ENCODE measurements at places on chromosomes 5 and 9. TPM values are rescaled to one million over a fixed set of nuclear protein-coding genes. Genes with fewer than 3 reads are reported as not detected.

DNA sequence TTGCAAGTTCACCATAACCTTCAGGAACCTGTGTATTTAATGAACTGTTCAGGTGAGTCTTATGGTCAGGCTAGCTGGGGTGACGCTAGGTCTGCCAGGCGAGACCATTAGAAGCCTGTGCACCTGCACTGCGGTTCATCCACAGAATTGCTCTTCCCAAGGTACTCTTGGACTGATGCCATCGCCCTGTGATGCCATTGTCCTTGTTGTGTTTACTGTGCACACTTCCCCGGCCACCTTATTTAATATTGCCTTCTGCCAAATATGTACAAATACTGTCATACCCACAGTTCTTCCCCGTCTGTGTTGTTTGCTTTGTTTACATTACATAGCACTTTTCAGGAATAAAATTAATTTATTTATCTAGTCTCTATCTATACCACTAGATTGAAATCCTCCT lies 66.3 kb downstream of the RCL1 start:
- no peak for DNase-seq

GRCh38 chr5:14696851-14697250 lies 32.3 kb downstream of the OTULIN start:
- DNase-seq, result no peak

- DNase-seq, result no peak
Measured at GRCh38 chr9:90991953-90992352, 190.3 kb downstream of the SYK start.

GRCh38 chr5:1245905-1246576 lies 20.9 kb downstream of the SLC6A18 start:
- DNase-seq, result no peak

Gene SIT1
- not detected for total RNA-seq

Gene TMEM174
- total RNA-seq, result not detected

DNA sequence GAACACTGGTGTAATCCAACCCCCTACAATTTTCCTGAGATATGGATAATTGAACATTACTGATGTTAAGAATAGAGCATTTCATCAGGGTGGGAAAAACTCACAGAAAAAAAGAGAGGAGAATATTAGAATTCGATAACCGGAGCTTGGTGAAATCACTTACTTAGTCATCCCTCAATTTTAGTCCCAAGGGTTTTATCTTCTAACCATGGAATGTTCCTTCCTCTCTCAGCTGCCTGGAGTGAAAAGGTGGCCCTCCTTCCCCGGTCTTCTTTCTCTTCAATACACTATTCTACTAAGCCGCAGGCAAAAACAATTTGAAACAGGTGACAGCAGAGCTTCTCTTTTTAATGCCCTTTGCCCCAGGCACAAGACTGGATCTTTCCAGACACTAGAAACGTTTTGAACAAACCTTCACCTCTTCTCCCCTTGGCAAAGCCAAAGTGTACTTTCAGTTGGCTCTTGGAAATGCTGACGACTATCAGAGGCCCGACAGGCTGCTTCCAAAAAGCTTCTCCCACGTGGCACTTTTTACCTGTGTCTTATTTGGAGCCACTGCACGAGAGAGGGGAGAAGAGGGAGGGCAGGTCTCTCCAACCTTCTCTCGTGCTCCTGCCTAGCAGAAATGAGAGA lies 543.9 kb downstream of the TLE1 start:
- no peak for DNase-seq

Gene TMEFF1
- 1.2 TPM for total RNA-seq

DNA sequence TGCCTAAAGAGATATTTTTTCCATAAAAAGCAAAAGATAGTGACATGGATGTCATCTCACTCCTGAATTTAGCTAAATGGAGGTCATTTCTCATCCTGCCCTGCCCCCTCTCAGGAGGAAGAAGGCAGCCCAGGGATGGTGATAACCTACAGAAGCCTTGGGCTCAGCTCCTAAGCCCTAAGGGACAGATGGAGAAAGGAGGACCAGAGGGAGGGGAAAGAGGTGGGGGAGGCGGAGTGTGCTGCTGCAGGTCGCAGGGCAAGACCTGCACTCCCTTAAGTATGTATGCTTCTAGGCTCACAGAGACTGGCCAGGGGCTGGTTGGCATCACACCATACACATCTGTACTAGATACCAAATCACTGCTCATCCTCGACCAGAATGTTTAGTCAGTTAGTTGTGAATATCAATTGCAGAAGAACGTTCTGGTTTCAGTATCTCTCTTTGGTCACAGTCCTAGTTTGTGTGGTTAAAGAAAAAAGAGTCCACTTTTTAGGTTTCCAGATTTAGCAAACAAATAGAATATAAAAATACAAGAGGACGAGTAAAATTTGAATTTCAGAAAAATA lies 18.4 kb upstream of the CDKN2AIPNL start:
- DNase-seq, result no peak

DNA sequence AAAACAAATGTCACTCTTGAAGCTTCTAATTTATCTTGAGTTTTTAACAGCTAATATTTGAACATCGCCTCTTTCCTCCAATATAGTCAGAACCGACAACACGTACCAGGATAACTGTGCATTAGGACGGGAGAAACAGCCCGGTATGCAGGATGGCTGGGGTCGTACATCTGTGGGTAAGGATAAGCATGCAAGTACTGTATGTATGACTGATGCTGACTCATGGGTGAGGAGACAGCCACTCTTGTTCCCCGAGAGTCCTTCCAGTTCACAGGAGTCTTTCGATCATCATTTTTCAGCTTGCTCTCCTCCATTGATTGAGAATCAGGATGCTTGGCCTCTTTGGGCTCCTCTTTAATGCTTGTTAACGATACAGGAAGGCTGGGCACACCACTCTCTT lies 102.3 kb downstream of the ZNF608 start:
- DNase-seq, result peak; percentile 72

- DNase-seq, result peak; percentile 72
Measured at GRCh38 chr5:160507221-160507721, 85.6 kb downstream of the PTTG1 start.

GRCh38 chr9:99825172-99826046 lies 3.7 kb downstream of the NR4A3 start:
- DNase-seq, result no peak

DNA sequence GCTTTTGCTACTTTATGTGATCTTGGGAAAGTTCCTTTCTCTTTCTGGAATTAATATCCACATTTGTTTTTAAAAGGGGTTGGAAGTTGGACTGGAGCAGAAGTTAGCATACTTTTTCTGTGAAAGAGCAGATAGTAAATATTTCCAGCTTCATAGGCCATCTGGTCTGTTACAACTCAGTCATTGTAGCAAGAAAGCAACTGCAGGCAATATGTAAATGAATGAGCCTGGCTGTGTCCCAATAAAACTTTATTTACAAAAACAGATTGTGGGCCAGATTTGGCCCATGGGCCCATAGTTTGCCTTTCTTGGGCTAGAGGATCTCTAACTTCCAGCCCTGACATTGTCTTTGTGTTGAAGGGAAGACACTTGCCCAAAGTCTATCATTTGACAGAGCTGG lies 104.4 kb downstream of the ACTL7B start:
- no peak for DNase-seq

DNA sequence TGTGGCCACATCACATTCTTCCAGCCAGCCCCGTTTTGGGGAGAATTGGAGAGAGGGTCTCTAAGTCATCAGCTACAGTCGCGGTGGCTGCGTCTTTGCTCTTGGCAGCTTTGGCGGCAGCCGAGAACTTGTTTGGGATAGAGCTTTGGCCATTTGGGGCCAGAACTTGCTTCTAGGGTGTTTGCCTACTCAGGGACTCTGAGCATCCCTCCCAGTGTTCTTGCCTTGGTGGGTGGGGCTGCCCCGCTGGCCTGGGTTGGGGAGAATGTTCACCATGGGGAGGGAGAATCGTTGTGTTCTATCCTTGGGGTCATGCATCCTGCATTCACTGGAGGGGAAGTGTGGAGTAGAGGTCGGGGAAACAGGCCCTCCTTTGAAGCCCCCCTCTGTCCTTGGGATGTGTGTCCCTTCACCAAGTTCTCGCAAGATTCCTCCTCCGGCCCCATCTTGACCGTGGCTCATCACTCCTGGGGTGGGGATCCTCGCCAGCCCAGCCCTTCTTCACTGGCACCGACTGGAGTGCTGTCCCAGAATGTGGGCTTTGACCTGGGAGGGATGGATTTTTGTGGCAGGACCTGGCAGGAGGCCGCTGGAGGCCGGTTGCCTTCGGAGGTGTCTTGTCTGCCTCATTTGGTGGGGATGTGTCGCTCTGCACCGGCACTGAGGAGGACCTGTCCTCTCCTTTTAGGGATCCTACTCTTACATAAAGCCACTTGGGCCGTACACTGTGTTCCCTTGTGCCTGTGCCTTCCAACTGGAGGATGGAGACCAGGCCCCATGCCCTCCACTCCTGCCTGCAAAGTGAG lies 3.5 kb downstream of the PHF2 start:
- DNase-seq, result no peak

DNA sequence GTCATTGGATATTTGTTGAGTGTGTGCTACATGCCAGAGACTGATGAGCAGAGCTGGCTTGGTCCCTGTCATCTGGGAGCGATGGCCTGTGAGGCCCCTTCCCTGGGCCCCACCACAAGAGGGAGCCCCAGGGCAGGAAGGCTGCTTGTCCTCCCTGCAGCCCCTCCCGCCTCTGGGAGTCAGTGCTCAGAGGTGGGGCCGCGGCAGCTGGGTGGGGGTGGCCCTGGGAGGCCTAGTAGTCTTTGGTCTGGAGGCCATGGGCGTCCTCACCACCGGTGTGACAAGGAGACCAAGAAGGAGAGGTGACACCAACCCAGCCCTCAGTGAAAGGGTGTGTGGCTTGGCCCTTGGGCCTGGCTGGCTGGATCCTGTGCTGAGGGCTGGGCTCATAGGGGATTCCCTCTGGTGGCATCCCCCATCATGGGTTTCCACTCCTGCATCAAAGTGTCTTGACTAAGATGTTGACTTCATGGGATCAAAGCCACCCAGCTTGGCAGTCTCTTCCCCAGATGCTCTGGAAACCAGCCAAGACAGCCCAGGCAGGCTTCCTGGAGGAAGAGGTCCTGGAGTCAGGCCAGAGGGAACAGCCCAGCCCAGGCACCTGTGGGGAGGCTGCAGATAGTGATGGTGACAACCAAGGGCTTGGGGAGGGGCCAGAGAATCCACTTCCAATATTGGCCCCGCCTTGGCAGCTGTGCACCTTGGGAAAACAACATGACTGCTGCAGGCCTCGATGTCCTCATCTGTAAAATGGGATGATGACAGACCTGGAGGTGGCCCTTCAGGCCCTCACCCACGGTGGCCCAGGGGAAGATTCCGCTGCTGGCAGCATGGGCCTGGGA lies 166.7 kb downstream of the GAPVD1 start:
- DNase-seq, result peak; percentile 17

- no peak for DNase-seq
Measured at GRCh38 chr5:35010676-35011075, 37.1 kb downstream of the AGXT2 start.

- no peak for DNase-seq
Measured at GRCh38 chr5:132423438-132423898, 54.0 kb downstream of the SLC22A5 start.

Gene MYMK
- not detected for total RNA-seq

- DNase-seq, result no peak
Measured at GRCh38 chr9:7516376-7516775, 283.2 kb downstream of the DMAC1 start.

- no peak for DNase-seq
Measured at GRCh38 chr5:132226516-132227234, 978 bp downstream of the P4HA2 start.

Gene KIF24
- total RNA-seq, result 8.3 TPM

DNA sequence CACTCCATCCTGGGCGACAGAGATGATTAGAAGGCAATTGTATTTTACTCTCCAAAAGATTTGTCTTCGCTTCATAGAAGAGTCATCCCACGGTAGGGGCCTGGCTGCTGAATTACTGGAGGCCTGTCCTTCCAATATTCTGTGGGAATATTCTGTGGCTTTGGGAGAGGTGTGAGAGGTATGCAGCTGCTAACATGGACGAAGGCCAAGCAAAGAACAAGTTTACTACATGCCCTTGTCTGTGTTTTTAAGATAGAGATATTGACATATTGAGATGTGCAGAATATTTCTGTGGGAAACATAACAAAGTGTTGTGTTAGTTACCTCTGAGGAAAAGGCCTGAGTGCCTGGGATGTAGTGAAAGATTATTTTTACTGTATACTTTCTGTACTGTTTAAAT lies 71.8 kb upstream of the SMIM15 start:
- no peak for DNase-seq

Gene SPATA9
- not detected for total RNA-seq

- no peak for DNase-seq
Measured at GRCh38 chr5:140109759-140110645, 3.9 kb upstream of the PURA start.

Gene PCAT7
- 1.1 TPM for total RNA-seq

GRCh38 chr5:61910771-61911170 lies 395.2 kb upstream of the KIF2A start:
- DNase-seq, result peak; percentile 15

Gene SLC34A1
- total RNA-seq, result 0.10 TPM

GRCh38 chr9:122075135-122076030 lies 17.7 kb downstream of the TTLL11 start:
- DNase-seq, result no peak

Gene PCDHA2
- total RNA-seq, result not detected

- no peak for DNase-seq
Measured at GRCh38 chr5:136309932-136310598, 55.3 kb downstream of the TRPC7 start.

DNA sequence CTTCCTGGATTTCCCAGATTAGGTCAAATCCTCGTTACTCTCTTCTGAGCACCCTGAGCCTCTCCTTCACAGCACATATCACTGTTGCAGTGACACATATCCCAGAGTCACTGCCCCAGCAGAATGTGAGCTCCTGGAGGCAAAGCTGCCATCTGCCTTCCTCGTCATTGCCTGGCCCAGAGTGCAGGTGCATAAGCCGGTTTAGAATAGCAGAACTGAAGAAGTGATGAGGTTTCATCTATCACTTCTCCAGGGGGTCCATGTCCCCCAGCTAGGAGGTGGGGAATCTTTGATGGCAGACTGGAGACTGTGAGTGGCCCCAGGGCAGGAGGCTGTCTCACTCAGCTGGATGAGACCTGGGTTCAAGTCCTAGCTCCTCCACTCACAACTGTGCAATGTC lies 25.8 kb downstream of the NIPAL4 start:
- DNase-seq, result no peak

Gene MSX2
- 0.90 TPM for total RNA-seq

Gene GABRA6
- total RNA-seq, result 1.9 TPM

Gene LRRC70
- total RNA-seq, result 0.27 TPM

GRCh38 chr5:147407094-147407681 lies 102.7 kb downstream of the DPYSL3 start:
- no peak for DNase-seq

DNA sequence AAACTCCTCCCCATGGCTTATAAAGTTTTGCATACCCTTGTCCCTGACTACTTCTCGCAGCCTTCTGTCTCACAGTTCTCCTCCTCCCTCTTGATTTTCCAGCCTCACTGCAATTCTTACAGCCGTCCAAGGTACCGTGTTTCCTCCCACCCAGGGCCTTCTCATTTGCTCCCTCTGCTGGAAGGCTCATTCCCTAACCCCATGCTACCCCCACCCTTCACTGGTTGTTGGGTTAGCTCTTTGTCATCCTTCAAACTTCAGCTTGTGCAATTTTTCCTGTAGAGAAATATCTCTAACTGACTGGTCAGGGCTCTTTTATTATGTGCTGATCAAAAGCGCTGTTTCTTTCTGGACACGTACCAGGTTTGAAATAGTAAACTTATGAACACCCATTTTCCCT lies 329.2 kb downstream of the EBF1 start:
- DNase-seq, result peak; percentile 32
